ENCODE measurements at places on chromosomes 2 and 18.

DNA sequence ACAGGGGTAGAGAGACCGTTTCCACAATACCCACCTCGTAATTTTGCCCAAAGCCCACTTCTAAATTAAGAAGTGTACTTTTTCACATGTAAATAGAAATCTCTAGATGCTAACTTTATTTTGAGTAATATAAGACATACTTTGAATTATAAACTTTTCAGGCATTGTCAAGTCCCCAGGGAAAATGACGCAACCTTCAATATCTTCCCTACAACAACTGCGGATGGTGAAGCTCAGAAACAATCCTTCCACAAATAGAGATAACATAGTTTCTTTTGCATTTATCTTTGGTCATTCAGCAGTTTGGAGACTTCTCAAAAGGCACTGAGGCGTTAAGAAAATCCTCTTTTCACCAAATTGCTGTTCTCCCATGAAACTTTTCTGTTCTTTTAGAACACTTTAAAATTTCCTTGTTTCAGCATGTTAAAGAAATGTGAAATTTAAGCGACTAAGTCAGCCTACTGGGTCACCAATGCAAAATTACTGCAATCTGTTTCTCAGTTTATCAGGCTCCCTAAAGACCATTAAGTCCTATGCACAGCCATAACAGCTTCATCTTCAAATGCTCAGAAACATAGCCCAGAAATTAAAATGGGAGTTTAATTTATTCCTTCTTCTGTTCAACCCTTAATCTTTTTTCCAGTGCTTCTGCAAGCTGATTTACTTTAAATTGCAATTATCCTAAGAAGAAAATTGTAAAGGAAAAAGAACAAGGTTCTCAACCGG is 118.3 kb upstream of the DNAJC10 start:
- no peak for DNase-seq

DNA sequence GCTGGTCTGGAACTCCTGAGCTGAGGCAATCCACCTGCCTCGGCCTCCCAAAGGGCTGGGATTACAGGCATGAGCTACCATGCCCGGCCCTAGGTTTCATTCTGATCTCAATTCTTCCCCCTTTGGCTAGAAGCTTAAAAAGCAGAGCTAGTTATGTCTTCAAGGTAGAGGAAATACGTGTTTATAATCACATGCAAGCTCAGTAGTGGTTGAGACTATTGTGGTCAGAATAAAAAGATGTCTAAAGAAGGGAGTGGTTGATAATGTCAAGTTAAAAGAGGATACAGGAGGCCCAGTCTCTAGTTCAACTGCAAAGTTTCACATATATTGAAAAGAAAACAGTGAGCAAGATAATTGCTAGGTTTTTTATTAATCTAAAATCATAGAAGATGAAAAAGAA is 807.8 kb upstream of the ACVR2A start:
- DNase-seq, result no peak

DNA sequence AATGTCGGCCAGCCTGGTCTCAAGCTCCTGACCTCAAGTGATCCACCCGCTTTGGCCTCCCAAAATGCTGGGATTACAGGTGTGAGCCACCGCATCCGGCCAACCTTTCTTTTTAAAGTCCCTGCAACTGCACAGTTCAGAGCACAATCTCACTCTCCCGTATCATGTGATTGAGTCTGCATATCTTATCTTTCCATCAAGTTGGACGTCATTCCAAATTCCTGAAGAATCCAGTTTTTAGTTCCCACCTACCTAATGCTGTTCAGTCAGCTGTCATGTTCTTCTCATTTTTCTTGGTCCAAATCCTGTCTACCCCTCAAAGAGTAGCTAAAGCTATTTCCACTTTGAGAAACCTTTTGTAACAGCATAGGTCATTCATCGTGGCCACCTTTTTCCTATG is 110.8 kb upstream of the FBXO11 start:
- no peak for DNase-seq

- DNase-seq, result no peak
Measured at GRCh38 chr2:101812226-101812625, 114.7 kb downstream of the MAP4K4 start.

DNA sequence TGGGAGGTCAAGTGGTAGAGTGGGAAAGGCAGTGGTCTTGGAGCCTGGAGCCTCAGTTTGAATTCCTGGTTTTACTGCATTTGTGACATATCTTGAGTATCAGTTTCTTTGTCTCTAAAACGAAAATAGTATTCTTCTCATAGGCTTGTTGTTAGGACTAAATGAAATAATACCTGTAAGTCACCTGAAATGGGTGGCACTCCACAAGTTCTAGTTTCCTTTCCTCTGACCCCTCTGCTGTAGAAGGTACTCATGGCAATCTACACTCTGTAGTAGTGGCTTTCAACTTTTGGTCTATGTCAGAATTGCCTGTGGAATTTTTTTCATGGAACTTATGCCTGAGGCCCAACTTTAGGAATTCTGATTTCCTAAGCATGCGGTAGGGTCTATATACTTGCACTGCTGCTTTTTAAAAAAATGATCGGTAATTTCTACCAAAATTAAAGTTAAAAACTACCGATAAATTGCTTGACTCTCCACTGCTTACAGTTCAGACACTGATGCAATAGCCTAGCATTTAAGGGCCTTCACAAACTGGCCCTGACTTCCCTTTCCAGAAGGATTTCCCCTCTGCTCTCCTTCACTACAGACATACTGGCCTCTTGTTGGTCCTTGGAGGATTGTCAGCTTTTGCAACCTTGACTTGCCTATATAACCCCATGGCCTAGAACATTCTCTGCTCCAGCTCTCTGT is 47.2 kb downstream of the PLEK start:
- no peak for DNase-seq

DNA sequence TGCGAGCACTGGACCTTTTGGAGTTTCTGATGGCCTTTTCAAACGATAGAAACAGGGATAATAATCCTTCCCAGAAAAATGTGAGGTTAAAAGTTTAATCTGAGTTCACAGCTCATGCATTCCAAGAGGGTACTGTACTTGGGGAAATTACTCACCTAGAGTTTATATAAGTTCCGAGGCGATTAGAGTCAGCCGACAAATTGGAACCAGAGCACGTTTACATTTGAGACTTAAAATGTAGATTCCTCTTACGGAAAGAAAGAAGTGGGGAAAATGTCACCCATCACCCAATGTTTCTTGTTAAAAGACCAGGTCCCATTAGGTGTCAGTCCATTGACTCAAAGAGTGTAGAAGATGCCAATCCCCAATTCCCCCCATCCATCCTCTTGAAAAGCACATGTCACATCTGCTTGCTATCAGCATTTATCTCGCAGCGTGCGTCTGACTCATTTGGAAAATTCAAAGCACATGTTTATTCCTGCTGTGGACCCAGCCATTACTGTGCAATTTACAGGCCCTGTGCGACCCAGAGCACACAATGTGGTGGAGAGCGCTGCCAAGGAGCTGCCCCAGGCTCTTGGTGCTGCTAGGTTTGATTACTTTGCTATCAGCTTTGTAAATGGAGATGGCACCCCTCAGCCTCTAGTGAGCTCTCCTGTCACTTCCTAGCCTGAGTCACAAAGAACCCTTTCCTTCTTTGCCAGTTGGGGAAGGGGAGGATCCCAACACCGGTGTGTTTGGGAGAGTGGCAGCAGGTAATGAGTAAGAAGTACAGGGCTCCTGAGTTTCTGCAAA is 104.8 kb downstream of the COLEC12 start:
- no peak for DNase-seq

DNA sequence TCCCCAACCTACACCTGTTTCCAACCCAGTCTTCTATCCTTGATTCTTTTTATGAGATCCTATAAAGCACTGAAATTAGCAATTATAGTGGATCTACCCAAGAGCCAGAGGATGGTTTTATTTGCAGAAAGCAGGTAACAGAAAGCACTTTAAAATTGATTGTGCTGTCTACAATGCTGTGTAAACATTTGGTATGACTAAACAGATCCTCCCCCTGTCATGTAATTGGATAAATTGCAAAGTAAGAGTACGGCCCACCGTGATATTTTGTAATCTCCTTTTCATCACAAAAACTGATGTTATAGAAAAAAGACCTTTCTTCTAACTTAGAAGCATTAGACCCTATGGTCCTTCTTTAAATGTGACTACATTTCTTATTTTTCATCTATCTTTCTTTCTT is 11.3 kb upstream of the PPP3R1 start:
- DNase-seq, result no peak

DNA sequence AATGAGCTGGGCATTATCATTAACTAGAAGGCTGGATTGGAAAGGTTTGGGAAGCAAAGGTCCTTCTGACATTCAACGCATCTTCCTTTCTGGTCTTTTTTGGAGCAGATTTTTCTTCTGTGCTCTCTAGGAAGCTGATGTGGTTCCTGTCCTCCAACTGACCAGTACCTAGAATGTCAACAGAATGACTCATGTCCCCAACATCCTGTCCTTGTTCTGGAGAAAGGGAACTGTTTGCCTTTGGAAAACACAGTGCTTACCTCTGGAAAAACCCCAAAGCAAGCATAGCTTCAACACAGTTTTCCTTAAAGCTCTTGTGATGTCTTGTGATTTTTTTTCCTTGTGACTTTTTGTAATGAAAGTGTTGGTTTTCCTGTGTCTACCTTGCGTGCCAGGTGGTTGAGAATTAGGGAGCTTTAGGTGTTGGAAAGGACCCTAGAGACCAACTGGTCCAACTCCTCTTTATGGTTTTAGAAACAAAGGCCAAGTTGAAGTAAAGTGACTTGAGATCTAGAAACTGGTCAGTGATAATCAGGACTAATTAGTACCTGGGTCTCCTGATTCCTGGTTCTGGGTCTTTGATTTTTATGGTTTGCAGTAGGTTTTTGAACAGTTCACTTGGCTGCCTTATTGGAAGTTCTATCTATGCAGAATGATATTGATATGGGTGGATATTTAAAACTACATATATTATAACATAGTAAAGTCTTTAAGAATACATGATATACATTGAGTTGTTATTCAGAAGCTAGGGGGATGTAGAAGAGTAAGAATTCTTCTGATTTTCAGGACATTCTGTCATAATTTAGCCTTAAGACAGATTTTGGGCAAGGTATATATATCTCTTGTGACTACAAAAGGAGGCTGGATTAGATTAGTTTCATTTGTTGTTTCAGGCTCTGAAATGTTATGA is 70.5 kb downstream of the FMNL2 start:
- DNase-seq, result peak; percentile 67

GRCh38 chr2:98869272-98869641 is 66.8 kb downstream of the CRACDL start:
- DNase-seq, result no peak

GRCh38 chr2:127546797-127547196 is 11.3 kb downstream of the MYO7B start:
- no peak for DNase-seq

DNA sequence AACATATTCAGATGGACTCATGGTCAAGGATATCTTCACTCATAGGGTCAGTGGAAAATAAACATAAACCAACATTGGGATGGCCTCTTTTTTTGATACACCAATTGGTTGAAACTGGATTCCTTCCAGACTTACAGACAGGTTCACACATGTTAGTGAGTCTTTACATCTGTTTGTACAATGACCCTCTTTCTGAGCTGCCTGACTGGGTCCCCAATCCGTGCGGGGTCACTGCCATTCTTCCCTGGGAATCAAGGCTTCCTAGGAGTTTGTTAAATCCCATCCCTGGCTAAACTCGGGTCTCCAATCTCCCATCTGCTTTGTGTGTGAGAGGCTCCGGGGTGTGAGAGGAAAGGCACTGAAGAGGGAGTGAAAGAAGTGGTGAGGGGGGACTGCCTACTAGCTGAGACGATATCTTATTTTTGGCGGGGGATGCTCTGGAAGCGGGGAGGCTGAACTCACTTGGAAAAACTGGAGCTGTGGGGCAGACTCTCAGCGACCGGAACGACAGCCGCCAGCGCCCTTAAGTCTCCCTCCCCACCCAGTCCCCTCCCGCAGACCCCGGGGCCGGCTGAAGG is 487 bp downstream of the STARD6 start:
- DNase-seq, result no peak

DNA sequence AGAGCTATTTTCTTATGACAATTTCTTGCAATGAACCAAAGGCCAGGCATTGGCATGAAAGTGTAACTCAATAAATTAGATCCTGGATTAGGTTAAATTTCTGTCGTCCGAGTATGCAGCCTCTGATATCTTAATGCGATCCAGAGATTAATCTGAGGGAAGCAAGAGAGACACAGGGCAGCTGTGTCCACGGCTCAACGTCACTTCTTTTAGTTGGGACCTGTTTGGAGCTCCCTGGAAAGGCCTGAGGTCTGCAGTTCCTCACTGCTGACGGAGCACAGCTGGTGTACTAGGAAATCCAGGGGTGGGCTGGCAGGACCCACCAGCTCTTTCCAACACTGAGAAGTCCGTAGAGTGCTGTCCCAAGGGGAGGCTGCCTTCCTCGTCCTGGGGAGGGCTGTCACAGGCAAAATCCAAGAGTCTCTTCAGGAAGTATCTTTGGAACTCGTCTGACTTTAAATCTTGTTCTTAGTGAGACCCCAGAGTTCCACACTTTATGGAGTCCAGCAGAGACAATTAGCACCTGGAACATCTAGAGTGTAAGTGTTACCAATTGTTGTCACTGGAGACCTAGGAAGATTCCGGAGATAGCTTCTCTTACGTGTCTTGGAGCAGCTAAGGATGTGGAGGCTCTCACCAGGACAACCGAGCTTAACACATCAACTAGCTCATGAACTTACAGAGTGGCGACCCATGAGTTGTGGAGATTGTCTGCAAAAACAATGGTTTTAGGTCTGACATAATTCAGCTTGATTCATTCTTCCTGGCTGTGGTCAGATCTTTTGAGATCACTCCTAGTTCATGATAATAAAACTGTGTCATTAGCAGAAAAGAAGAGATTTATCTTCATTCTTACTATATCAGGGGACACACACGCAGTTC is 173.7 kb downstream of the ACKR3 start:
- DNase-seq, result no peak

DNA sequence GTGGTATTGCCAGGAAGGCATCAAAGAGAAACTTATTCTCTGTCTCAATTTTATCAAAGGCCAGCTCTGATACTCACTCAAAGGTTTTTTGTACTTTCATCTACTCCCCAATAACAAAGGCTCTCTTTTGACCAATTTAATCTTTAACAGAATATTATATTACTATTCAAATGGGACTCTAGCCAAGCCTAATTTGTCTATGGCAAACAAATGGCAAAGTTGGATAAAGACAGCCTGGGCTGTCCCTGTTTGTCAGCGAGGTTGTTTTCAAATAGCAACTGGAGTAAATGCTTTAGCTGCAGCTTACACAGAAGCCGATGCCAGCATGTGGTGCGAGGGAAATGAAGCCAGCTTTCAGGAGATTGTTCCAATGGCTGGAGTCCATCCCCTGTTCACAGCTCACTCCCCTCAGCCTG is 80.1 kb upstream of the CTNNA2 start:
- DNase-seq, result no peak

- DNase-seq, result no peak
Measured at GRCh38 chr18:54197747-54198411, 26.6 kb downstream of the MBD2 start.

Data from LNCaP clone FGC (cell line).